ENCODE measurements at places on chromosomes 6 and 20.

DNA sequence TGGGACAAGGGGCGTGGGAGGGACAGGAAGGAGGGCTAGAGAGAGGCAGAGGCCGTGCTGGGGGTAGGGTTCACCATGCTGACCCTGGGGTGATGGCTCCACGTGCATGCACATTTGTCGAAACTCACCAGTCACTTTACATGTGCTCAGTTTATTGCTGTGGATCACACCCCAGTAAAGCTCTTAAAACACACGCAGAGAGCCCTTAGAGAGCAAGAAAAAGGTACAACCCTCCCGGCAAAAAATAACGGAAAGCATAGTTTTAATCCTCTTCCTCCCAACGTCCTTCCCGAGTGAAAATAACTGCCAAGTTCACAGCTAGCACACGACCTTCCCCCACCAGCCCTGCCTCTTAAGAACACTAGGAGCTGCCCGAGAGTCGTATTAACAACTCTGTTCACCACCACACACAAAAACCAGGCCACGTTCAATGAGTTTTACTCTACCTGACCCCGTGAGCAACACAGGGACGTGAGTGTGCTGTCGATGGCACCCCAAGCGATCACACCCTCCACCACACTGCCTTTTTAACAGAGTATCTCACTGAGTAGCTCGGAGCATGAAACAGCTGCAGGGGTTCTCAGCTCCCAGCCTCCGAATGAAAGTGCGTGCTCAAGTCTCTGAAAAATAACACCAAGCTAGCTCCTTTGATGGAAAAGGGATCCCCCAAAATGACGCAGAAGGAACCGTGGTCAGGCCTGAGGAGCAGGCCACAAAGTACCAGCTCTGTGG is 39.7 kb downstream of the TAF4 start:
- no peak for DNase-seq

GRCh38 chr6:18823782-18824386 is 436.7 kb downstream of the RNF144B start:
- DNase-seq, result peak; percentile 26

DNA sequence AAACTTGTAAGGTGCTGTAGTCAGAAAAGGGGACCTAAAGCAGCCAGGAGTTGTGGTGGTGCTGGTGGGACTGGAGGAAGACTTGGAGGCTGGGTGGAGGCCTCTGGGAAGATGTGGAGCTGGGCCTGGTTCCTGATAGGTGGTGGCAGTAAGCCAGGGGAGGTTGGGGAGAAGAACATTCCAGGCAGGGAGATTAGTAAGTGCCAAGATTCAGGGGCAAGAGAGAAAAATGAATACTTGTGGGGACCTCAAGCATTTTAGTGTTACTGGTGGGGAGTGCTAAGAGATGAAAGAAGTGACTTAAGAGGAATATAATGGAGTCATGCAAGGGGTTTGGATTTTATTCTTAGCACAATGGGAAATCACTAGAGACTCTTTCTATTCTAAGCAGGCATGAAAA is 79.0 kb upstream of the B3GAT2 start:
- DNase-seq, result no peak

- DNase-seq, result no peak
These were observed 161.0 kb downstream of the DHX35 start for GRCh38 chr20:39123185-39123557.

DNA sequence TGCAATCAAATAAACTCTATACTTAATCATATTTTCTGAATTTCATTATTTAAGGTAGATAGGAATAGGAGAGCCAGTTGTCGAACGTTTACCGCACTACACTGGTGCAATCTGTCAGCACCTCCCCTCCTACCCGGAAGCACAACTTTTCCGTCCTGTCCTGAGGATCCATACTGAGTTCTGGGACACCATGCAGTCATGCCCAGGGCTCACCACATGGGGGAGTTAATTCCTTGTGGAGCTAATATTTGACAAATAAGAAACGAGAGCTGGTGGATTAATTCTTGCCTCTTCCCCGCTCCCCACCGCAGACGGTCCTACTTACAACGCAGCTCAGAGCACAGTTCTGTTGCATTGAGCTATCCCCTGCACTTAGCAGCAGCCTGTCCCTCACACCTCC is 107.7 kb upstream of the RALGAPA2 start:
- no peak for DNase-seq

GRCh38 chr6:108591040-108591816 is 30.5 kb downstream of the FOXO3 start:
- no peak for DNase-seq

DNA sequence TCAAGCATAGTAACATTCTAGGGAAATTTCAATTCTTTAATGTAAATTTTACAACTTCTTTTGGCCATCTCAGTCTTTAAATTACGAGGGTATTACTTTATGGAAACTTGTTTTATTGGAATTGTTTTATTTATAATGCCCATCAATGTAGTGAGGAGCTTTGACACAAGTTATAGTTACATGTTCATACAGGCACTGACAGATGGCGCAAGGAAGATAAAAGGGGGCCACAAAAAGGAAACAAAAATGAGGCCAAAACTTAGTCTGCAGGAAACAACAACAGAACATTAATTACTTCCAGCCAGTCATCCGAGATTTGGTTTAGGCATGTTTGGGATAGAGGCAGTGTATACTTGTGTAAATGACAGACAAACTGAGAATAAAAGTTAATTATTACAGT is 18.3 kb downstream of the SESN1 start:
- no peak for DNase-seq

DNA sequence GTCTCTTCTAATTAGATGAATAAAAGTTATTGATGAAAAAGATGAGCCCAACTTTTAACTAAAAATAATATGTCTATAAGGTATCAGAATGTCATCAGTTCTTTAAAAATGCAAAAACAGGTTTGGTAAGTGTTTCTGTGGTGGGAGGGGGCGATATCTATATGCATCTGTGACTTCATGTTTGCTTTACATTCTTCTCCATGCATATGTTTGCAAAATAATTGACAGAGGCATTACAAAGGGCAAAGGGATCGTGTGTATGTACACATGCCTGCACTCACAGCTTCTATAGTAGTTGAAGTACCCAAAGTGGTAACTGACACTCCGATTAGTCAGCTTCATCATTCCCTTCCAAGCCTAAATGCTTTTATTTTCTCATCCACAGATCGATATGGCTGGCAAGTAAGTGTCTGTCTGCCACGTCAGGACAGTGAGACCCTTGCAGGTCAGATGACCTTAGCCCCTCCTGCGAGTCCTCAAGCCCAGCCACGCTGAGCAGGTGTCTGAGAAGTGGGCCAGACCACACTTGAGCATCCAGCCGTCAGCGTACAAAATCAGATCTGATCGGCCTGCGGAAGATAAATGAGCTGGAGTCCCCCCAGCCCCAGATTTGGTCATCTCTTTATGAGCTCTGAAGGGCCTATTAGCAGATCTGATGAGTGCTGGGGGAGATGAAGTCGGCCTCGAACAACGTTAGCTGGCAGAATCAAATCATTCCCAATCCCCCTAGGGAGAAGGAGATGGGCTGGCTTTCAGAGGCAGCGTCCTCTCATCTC is 369.1 kb downstream of the MAFB start:
- DNase-seq, result no peak

DNA sequence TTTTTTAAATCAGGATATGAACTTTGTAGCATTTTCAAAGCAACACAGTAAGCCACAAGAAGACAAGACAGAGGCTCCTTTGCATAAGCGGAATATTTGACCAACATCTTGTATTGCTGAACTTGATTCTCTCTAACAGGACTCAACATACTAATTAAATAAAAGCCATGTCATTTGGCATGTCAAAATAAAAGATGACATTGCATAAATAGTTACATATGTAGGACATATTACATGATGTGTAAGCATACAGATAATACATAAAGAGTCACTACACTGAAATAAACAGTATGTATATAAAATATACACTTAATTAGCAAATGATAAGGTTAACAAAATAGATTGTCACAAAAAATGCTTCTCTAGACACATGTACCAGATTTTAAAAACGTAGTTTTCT is 62.2 kb downstream of the REPS1 start:
- DNase-seq, result no peak

GRCh38 chr6:46175446-46175845 is 4.7 kb upstream of the ENPP5 start:
- DNase-seq, result no peak

DNA sequence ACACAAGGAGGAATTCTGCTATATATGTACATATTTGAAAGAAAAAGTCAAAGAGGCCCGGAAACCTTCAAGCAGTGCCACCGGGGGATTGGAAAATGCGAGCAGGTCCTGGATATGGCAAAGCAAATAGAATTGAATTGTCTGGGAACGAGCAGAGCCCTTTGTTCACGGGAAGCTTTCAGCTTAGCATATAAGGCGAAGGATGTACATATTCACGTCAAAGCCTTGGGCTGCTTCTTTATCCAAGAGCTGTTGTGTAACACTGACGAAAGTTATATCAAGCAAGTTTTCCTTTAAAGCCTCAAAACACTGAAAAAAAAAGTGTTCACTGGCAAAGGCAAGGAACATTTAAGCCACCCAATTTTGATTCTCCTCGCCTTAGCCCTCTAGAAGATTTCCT is 171.0 kb downstream of the GPX5 start:
- no peak for DNase-seq

DNA sequence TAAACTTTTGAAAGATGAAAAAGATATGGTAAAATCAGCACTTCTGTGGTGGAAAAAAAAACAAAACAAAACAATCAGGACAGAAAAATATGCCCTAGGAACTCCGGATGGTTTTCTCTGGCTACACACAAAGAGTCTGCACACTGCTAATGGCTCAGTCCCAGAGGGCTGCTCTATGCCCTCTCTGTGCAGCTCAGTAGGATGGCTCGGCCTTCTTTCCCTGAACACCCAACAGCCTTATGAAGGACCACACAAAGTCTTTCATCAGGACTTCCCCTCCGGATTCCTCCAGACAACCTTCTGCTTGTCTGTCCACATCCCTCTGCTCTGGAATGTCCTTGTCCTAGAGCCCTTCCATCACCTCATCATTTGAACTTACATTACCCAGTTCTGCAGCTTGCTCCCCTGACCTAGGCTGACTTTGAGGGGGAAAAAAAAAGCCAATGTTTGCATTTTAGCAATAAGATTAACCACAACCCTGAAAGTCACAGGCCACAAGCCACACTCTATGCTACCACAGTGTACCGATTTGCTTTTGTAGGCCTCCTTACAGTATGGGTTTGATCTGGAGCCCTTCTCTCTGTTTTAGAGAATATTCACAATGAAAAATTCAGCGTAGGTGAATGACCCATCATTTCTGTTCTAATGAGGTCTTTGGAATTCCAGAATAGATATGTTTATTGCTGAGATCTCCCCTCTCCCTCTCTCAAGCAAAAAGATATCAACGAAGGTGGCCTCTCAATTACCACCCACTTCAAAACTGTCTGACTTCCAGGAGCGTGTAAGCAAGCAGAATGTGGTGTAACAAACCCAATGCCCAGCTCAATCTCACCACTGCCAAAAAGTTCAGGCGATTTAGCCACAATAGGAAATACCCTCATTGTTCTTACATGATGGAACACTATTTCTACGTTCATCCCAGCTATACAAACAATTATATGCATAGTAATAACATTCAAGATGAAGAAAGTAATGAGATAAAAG is 164.0 kb downstream of the GMDS start:
- no peak for DNase-seq

DNA sequence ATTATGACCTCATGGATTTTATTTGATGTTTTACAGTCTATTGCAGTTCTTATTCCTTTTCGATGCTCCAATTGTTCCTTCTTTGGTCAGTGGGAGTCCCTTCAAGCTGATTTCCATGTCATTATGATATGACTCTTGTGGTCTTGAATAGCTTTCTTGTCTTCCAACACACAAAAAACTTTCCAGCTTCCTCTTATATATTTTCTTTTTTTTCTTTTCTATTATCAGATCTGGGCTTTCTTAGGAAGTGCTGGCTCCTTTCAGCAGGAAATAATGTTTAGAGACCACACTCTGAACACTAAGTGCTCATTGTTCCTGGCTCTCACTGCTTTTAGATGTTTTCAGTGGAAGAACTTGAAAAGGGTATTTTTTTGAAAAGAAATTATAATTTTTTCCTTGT is 3.1 kb upstream of the SLC17A1 start:
- DNase-seq, result no peak

- DNase-seq, result no peak
These were observed 198.8 kb downstream of the ATXN1 start for GRCh38 chr6:16562498-16562897.

DNA sequence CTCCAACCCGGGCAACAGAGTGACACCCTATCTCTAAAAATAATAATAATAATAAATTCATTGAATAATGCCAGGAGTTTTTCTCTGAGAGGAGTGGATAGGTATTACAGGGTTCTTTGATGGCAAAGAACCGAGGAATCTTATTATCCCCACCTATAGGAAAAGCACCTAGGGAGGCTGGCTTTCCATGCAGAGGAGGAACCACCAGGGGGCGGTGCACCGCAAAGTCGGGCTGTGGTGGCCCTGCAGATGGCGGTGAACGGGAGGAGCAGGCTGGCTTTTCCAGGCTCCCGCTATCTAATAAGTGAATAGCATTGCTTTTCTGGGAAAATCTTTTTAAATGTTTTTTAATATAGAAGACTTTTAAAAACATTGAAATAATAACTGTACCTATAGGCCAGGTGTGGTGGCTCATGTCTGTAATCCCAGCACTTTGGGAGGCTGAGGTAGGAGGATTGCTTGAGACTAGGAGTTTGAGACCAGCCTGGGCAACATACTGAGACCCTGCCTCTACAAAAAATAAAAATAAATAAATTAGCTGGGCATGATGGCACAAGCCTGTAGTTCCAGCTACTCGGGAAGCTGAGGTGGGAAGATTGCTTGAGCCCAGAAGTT is 864.2 kb downstream of the KIF16B start:
- peak; percentile 34 for DNase-seq

GRCh38 chr20:49288784-49289696 is 11.2 kb upstream of the ZNFX1 start:
- no peak for DNase-seq

DNA sequence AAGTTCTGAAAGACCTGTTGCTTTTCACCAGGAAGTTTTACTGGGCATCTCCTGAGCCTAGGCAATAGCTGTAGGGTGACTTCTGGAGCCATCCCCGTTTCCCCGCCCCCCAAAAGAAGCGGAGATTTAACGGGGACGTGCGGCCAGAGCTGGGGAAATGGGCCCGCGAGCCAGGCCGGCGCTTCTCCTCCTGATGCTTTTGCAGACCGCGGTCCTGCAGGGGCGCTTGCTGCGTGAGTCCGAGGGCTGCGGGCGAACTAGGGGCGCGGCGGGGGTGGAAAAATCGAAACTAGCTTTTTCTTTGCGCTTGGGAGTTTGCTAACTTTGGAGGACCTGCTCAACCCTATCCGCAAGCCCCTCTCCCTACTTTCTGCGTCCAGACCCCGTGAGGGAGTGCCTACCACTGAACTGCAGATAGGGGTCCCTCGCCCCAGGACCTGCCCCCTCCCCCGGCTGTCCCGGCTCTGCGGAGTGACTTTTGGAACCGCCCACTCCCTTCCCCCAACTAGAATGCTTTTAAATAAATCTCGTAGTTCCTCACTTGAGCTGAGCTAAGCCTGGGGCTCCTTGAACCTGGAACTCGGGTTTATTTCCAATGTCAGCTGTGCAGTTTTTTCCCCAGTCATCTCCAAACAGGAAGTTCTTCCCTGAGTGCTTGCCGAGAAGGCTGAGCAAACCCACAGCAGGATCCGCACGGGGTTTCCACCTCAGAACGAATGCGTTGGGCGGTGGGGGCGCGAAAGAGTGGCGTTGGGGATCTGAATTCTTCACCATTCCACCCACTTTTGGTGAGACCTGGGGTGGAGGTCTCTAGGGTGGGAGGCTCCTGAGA is at the start of gene HFE:
TSS of gene HFE (plus strand) at position 146 of the 832 bp plus-strand sequence. CDS start at position 158, 12 bp downstream.
- peak; percentile 51 for DNase-seq

- DNase-seq, result no peak
These were observed 50.7 kb upstream of the UTRN start for GRCh38 chr6:144234399-144234798.
